ENCODE measurements at places on chromosomes 1 and 21.

DNA sequence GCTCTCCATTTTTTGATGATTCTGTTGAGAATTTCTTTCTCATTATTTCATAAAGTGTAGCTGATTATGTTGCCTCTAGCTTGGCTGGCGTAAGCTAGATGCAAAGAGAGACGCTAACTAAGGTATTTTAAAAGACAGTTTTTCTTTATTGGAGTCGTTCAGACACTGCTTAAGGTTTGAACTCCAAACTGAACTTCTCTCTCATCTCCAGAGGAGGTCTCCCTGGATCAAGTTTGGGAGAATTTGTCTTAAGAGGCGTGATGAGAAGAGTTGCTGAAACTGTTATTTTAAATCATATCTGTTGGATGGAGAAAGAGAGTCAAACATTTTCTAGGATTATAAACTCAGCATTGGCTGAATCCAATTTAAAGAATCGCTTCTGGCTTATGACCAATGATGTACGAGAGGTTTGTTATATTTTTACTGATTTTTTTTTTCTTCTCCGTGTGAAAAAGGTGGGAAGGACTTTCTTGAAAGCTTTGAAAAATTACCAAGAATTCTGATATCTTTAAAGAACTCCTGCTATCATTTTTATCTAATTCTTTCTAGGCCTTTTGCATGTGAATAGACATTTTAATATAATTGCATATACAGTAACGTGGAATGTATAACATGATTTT lies 34.0 kb downstream of the MAP3K7CL start:
- DNase-seq: no peak

GRCh38 chr1:217067642-217068041 lies 344.4 kb upstream of the ESRRG start:
- no peak for DNase-seq

GRCh38 chr1:205576805-205577761 lies 54.7 kb downstream of the ELK4 start:
- no peak for DNase-seq

GRCh38 chr1:65149351-65150107 lies 1.5 kb downstream of the AK4 start:
- no peak for DNase-seq

DNA sequence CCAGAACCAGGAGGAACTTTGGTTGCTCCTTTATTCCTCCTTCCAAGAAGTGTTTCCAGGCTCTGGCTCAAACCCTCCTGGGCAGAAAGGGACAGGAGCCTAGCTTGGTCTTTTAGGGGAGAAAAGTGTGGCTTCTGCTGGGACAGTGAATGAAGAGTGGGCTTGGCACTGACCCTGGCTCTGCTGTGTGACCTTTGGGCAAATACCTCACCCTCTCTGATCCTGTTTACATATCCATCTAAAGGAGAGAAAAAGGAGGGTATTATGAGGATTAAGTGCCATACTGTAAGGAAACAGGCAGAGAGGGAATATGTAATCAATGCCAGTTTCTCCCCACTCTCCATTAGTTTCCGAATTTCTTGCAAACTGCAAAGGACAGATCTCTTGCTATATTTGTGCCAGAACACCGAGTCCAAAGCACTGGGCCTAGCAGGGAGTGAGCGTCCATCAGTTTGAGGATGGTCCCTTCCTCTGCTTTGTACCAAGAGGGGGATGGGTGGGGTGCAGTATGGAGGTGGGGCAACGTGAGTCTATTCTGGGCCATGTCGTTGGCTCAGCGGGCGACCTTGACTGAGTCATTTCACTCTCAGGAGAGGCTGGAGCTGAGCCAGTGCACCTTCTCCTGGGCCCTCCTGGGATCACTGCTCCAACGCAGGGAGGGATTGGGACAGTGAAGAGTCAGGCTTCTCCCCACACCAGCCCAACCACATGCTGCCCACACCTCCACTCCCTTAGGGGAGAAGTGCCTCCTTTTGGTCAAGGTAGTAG lies 38.4 kb downstream of the IGSF21 start:
- no peak for DNase-seq

DNA sequence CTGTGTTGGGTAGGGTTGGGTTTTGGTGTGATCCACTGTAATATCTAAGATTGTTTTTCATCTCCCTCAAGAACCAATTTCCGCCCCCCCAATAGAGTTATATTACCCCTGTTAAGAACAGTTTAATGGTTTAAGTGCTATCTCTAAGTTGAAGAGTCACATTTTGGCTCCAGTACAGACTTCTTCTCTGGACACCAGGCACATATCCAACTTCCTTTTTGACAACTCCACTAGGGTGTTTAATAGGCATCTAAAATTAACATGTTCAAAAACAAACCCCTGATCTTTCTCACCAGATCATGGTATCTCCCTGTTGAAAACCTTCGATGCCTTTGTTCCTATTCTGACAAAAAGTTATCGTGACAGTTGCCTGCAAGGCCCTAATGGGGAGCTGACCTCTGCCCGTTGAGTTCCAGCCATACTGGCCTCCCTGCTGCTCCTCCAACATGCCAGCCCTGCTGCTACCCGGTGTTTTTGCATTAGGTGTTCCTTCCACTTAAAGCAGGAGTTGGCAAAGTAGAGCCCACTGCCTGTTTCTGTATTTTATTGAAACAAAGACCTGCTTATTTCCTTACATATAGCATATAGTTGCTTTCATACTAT lies 18.6 kb downstream of the USP24 start:
- no peak for DNase-seq

- DNase-seq: no peak
Measured at GRCh38 chr21:37682966-37683365, 233.3 kb downstream of the KCNJ6 start.

- DNase-seq: no peak
Measured at GRCh38 chr1:2865000-2865399, 63.5 kb upstream of the TTC34 start.

GRCh38 chr1:36585569-36586548 lies 103.1 kb upstream of the CSF3R start:
- no peak for DNase-seq

DNA sequence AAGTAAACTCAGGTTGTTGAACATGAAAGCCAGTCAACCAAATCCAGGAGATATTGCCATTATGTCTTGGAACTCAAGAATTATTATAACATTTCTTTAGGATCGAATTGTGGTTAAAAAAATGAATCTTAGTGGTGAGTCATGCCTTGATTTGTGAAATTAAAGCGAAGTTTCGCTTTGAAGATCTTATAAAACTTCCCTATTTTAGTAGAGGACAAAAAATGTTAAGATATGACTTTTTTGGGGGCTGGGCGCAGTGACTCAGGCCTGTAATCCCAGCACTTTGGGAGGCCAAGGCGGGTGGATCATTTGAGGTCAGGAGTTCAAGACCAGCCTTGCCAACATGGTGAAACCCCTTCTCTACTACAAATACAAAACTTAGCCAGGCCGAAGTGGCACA lies 39.5 kb upstream of the PTBP2 start:
- DNase-seq: no peak

- no peak for DNase-seq
Measured at GRCh38 chr21:31399591-31399990, 55.5 kb upstream of the TIAM1 start.

Measured in stimulated activated CD8-positive, alpha-beta memory T cell treated with anti-CD3 and anti-CD28 coated beads, Interleukin-4, amount 100 ng/mL, for 4 hours (primary cell).